ENCODE measurements at places on chromosomes 3 and 15.

DNA sequence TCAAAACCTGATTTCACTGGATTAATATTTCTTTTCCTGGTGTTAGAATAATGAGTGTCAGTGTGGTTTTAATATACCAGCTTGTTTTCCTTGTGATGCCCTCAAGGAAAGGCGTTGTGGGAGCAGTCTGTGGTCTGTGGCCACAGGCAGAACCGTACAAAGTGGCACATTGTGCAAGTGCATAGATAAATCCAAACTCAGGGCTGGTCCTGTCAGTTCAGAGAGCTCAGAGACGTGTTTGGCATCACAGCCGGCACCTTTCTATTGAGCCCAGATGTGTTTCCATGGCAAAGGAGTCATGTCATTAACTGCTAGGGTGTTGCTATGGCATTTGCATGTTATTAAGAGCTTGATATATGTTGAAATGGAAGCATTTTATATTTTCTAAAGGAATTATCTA, 289.9 kb upstream of the RASGRP1 start:
- DNase-seq = no peak

- no peak for DNase-seq
These were observed 107.0 kb downstream of the PTPRG start for GRCh38 chr3:61668317-61668864.

DNA sequence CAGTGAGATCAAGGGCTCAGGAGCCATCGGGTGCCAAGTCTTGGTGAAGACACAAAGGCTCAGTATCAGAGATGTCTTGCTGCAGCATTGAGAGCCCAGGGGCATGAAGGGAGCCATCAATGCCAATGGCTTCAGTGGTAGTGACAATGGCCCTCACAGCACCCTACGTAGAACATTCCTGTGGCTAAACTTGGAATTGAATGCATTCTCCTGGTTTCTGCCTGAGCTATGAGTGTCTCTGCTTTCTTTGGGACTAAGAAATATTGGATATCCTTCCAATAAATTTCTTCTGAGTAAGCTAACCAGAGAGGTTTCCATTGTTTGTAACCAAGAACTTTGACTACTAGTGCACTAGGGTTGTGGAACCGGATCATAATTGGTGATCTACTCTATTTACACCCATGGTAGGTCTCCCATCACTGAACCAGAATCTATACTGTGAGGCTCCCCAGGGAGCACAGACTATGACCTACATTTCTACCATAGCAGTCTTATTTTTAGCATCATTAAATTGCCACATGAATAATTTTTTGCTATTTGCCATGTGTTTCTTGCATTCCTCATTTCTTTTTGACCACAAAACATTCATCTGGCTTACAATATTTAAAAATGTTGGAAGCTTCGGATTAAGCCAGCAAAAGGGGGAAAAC, 31.6 kb upstream of the PDZRN3 start:
- DNase-seq = no peak

- DNase-seq = no peak
These were observed 4.9 kb upstream of the CHRNA3 start for GRCh38 chr15:78625606-78626280.

GRCh38 chr3:73874606-73875369, 250.0 kb upstream of the PDZRN3 start:
- DNase-seq = no peak

DNA sequence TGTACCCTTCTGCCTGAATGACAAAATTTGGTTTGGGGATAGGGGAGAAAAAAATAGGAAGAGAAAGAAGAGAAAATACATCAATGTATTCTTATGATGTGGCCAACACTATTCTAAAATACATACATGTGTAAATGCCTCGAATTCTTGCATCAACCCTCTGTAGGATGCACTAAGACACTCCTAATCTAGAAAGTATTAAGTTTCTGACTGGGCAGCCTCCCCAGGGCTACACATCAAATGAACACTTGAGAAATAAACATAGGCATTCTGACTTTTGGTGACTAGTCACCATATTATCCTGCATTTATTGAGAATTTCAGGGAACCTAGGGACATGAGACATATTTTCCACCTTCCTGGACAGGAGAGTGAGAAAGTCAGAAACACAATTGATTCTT, 109.2 kb downstream of the CPNE4 start:
- DNase-seq = no peak

Measured in endothelial cell (in vitro differentiated cells).